Frontal cortex (tissue), 4 donors: ENCODE measurements at places on chromosomes 4 and X. TPM values are rescaled to one million over a fixed set of nuclear protein-coding genes. Genes with fewer than 3 reads are reported as not detected.

GRCh38 chr4:22850055-22850454 is 157.3 kb downstream of the GBA3 start:
- no peak for DNase-seq

DNA sequence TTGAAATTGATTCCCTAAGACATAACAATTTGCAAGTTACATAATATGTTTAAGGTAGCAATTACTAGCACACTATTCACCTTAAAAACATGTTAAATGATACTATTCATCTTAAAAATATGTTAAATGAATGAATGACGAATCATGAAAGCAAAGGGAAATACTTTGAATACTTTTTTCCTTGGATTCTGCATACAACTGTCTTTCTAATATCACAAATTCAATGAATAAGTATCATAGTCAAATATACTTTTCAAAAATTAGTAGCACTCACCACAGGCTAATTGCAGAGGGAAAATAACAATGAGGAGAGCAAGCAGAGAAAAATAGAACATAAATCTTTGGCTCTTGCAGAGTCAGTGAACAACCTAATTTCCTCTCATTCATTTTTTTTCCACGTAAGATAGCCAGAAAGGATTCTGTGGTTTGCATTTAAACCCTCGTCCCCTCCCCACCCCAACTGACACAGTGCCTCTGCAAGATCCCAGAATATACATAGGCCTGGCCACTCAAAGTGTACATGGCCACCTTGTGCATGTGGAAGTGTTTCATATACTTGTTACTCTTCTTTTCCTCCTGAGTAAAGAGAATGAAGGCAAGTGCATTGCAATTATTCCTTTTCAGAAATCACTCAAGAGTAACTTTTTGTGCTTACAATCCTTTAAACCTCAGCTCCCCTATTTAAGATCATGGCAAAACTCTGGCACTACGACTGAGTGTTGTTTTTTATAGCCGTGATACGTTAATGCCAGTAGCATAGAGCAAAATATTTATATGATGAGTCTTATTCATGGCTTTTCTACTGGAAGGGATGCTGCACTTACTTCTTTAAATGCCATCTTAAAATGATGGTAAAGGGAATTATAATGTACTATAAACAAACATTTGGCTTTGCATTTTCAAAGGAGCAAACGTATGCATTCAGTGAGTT is 236.4 kb downstream of the PDGFC start:
- DNase-seq, result no peak

DNA sequence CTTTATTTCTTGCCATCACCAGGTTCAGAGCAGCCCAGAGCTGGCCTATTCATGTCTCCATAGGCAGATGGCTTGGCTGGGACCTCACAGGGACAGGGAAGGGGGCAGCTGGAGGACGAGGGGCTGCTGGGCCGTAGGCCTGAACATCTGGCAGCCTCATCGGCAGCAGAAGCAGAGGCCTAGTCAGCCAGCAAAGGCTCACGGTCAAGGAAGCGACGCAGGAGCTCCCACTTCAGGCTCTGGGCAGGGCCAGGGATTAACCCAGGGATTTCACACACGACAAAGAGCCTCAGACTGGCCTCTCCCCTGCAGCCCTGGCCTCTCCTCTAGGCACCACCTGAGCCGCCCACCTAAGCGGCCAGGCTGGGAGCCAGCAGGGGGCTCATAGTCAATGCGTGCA is 46.0 kb upstream of the MAN2B2 start:
- DNase-seq, result no peak

DNA sequence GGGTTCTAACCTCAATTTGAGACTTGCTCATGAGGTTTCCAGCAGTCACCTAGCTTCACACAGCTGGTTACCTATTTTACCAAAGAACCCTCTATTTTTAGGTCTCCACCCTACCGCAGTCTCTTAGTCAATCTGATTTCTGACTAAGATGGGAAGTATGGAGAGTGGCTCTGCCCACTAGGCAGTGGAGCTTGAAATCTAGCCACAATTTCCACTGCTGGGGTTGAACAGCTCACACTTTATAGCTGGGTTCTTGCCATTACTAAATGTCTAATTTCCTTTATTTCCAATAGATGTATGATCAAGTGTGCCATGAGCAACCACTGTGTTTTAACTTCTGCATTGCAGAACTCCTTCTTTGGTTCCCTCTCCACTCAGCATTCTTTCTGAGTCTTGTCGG is 43.1 kb downstream of the GASK1B start:
- no peak for DNase-seq

GRCh38 chr4:33107814-33108213 is 2387.6 kb downstream of the PCDH7 start:
- DNase-seq, result no peak

- DNase-seq, result no peak
Measured at GRCh38 chr4:42296196-42296595, 101.1 kb upstream of the SHISA3 start.

DNA sequence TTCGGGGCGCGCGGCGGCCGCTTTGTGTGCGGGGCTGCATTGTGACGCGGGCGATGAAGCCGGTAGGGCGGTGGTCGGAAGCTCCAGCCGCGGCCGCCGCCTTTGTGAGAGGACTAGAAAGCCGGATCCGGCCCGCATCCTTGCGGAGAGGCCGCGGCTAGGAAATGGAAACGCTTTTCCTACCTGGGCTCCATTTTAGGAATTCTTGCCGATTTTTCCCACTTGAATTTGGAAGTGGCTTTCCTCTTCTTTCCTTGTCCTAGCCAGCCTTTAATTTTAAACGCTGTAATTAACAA is 708 bp downstream of the TMSB4X start:
- no peak for DNase-seq

DNA sequence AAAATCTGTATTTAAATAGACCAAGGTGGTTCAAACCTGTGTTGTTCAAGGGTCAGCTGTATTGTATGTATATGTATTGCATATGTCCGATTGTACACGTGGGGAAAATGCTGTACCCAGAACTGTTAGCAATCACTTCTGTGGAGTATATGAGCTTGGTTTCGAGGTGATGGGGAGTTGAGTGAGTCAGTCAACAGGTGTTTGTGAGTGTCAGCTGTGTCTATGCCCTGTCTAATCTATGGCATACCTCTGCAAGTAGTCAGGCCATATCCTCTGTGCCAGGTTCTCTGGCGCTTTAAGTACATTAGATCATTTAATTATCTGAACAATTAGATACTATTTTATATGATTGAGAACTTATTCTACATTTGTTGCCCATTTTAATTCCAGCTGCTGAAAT is 7.4 kb downstream of the ZRSR2 start:
- DNase-seq, result no peak

DNA sequence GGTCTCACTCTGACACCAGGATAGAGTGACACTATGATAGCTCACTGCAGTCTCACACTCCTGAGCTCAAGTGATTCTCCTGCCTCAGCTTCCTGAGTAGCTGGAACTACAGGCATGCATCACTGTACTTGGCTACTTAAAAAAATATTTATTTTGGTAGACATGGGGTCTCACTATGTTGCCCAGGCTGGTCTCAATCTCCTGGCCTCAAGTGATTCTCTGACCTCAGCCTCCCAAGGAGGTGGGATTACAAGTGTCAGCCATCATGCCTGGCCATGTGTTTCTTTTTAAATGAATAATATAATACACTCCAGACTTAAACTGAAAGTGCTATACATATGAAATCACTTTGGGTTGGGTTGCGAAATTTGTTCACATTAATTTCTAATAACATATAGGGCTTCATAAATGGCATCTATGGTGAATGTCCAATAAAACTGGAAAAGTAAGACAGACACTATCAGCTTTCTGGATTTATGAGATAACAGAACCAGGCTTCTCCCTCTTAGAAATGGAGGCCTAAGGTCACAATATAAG is 48.0 kb downstream of the SEC24D start:
- no peak for DNase-seq

GRCh38 chr4:138761638-138762220 is 253.9 kb upstream of the NOCT start:
- DNase-seq, result no peak

- peak; percentile 72 for DNase-seq
Measured at GRCh38 chrX:104112326-104112951, at the start of gene ZCCHC18. Gene ZCCHC18, plus strand, starts transcription at chrX:104112523. Its CDS starts 1,589 bp downstream, at chrX:104114112.

DNA sequence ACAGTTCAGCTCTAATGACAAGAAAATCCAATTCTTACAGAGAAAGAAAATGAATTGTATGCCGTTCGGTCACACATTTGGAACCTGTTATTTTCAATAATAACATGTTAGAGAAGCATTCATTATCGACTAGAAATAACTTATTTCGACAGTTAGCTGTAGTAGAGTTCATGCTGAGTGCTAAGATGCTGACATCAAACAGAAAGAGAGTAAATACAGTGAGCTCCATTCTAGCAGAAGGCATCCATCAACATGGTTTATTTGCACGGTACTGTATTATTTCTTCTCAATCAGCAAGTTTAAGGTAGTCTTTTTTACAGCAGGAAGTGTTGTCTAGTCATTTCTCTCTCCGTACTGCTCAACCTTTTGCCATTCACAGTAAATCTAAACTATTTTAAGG is 732.1 kb downstream of the STIM2 start:
- no peak for DNase-seq

DNA sequence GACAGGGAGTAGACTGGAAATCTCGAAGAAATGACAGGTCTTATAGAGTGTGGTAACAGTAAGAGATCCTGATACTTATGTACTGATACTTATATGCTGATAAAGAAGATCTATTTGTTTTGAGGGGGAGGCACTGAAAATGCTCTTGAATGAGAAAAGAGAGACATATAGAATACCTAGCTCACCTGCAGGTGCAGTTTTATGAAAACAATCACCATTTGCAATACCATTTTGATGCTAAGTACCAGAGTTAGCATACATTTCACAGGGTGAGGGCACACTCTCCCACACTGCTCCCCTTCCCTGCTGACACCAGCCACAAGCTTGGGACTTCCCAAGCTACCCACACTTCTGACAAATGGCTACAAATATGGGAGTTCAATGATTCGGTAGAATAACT is 1490.1 kb upstream of the IGFBP7 start:
- DNase-seq, result no peak

- no peak for DNase-seq
Measured at GRCh38 chr4:44019721-44020120, 428.9 kb downstream of the KCTD8 start.

- no peak for DNase-seq
Measured at GRCh38 chr4:56764775-56765174, 56.7 kb downstream of the SPINK2 start.

GRCh38 chrX:10892621-10893225 is 218.4 kb upstream of the HCCS start:
- no peak for DNase-seq

- no peak for DNase-seq
Measured at GRCh38 chr4:103415801-103416200, 217.7 kb upstream of the CENPE start.

- DNase-seq, result no peak
Measured at GRCh38 chr4:140236654-140237169, 82.7 kb upstream of the MAML3 start.

DNA sequence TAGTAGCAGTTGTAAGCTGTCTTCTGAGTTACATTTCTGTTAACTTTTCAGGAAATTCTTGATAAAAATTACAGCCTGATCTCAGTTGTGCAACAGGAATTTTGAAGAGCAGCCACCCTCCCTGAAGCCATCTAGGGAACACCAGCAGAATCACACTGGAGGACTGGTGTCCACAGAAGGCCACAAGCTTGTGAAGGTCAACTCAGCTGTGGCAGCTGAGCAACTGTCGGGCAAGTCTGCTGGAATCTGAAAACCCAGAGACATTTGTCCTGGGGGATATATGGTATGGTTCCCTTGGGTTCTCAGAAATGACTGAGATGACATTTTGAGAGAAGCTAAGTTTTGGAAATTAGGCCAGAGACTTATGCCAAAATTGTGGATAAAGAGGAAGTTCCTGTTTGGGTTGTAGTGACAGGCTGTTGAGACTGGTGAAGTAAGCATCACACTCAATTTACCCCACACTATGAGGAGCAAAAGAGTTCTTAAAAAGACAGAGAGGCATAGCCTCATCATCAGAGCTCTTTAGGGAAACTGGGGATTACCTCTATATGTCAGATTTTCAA is 78.1 kb upstream of the TNIP3 start:
- DNase-seq, result no peak

DNA sequence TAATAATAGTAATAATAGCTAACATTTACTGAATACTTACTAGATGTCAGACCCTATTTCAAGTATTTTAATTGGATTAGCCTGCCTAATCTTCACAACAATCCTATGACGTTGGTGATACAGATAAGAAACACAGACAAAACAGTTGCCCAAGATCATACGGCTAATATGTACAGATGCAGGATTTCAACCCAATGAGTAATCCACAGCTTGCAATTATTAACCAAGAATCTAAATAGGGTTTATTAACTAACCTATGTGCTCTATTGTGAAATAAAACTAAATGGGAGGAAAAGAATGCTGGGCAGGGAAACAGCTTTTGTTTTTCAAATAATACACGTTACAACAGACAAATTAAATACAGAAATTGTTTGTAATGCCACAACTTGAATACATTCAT is 23.4 kb downstream of the FBXO8 start:
- no peak for DNase-seq

- no peak for DNase-seq
Measured at GRCh38 chrX:12958461-12958860, 16.4 kb upstream of the TMSB4X start.

GRCh38 chr4:153571006-153571545 is 104.9 kb downstream of the TMEM131L start:
- no peak for DNase-seq

GRCh38 chr4:6384541-6384940 is 87.9 kb downstream of the PPP2R2C start:
- DNase-seq, result no peak

- DNase-seq, result no peak
Measured at GRCh38 chr4:3031357-3032082, 42.8 kb downstream of the HTT-AS start.

DNA sequence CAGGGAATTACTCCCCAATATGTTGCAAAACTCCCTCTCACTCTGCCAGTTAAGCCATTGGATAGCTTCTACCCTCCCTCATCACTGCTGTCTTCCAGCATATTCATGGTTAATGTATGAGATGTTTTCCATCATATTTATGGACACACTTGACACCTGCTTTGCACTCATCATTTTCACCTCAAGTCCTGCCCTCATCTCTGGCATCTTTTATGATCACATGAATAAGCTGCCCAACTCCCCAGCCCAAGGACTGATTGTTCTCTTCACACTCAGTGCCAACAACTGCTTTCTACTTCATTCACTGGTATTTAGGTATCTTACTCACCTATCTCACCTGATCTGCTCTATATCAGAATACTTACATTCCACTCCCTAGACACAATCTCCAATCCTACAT is 131.1 kb upstream of the TTC29 start:
- DNase-seq, result no peak

GRCh38 chr4:81221303-81222081 is 6.5 kb upstream of the PRKG2 start:
- DNase-seq, result no peak

- no peak for DNase-seq
Measured at GRCh38 chr4:33116871-33117270, 2396.7 kb downstream of the PCDH7 start.

- no peak for DNase-seq
Measured at GRCh38 chr4:80155316-80155982, 41.9 kb upstream of the PRDM8 start.

The BMP3 gene
- 5.7 TPM for total RNA-seq

The HPGD gene
- total RNA-seq, result 5.7 TPM

The NDUFA1 gene
- total RNA-seq, result 46.9 TPM

The IQCM gene
- total RNA-seq, result not detected

The CT45A1 gene
- not detected for total RNA-seq

The FANCB gene
- total RNA-seq, result 17.5 TPM

The CHRDL1 gene
- total RNA-seq, result 23.2 TPM

The CNGA1 gene
- total RNA-seq, result 0.41 TPM
